ENCODE measurements at places on chromosomes 7 and 10.

DNA sequence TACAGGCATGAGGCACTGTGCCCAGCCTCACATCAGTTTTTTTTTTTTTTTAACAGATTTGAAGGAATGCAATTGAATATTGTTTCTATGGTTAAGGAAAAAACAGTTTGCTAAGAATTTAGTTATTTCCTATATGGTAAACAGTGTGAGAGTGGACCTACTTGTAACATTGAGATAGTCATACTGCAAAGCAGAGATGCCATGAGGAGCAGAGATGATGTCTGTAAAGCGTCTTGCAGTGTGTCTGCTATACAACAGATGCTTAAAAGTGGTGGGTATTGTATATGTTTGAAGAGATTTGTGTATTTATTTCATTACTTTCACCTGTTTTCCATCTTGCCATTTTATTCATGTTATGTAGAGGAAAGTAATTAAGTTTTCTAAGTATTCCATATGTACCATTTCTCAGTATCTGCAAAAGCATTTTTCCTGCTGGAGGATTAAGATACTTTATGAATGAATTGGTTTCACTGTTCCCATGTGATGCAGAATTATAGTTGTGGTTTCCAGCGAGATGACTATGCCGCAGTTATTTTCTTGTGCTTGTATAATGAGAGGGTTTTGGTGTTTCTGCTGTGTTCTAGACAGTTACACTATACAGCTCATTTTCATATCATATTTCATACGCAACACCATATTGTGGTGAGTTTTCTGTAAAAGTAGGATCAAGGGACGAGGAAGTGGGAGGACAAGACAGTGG, 26.6 kb downstream of the TET1 start:
- DNase-seq, result no peak

DNA sequence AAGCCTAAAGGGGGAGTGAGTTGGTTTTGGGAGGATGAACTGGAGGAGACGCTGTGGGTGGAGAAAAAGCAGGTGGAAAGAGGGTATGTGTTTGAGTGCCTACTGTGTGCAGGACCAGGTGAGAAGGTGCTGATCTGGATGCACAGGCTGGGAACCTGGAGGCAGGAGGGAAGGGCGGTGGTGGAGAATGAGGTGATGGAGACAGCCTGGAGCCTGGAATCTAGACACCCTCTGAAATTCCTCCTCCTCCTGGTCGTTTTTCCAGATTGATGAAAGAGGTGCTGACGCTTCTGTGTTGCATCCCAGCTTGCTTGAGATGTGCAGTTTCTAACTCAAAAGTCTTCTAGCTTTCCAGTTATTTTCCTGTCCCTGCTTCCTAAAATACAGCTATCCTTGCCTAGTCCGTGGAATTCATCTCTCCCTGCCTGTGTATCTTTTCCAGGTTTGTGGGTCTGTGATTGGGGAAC, 67.5 kb downstream of the LRMDA start:
- no peak for DNase-seq

- peak; percentile 81 for DNase-seq
Measured at GRCh38 chr10:6987536-6987945, 407.5 kb upstream of the PRKCQ start.

- DNase-seq, result no peak
Measured at GRCh38 chr7:41915871-41916270, 213.0 kb upstream of the INHBA start.

- no peak for DNase-seq
Measured at GRCh38 chr10:12709521-12709963, 292.0 kb downstream of the CCDC3 start.

GRCh38 chr10:119466655-119467054, 75.9 kb downstream of the RGS10 start:
- DNase-seq, result no peak

DNA sequence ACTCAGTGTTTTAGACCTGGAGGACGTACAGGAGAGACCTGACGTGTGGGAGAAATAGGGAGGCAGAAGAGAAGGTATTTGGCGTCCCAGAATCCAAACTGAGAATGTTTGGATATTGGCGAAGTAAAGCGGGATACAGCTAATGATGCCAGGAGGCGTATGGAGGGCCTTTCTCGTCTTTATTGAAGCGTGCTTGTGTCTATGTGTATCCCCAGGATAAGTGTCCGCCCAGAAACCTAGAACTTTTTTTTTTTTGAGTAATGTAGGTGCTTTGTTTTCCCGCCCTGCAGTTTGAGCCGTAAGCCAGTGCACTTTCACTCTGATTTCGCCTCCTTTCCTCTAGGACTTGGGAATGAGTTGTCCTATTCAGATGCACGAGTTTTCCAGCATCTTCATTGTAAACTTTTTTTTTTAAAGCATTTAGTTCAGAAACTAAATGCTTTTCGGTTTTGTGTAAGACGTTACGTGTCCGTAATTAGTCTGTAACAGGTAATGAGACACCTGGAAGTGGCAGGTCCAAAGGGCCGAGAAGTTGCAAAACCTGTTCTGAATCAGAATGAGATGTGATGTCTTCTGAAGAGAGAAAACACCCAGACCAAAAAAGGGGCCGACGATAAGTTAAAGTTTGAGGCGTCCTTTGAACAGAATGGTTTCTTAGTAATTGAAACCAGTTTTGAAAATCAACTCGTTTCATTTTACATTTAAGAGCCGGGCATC, 746 bp downstream of the ARL5B start:
- DNase-seq, result no peak

DNA sequence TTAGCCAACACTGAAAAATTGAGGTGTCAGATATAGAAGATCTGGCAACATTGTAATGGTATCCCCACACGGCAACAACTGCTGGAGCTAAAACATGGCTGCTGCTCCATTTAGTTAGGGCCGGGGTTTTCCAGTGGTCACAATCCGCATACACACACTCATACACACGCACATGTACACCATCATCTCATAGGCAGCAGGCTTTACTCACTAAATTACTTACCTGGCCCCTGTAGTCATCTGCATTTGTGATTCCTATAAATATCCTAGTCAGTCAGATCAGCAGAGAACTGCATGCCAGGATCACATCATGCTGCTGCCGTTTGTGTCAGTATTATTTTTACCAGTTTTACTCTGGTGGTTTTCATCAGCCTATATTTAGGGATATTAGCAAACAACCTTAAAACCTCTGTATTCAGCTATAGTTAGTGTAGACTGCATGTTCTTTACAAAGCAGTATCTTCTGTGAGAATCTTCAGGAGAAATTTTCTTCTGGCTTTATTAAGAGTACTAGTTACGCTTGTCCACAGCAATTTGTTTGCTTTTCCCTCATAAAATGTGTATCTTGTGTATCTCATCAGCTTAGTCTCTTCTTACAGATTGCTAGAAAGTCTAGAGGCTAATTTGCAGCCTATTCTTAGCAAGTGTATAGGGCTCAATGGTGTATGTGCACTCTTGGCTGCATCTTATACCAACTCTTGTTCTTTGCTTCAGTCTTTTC, 38.3 kb upstream of the PTPN12 start:
- DNase-seq, result no peak

GRCh38 chr10:91521439-91521838, 111.3 kb downstream of the HECTD2 start:
- no peak for DNase-seq

GRCh38 chr10:125857185-125857760, 23.8 kb downstream of the DHX32 start:
- no peak for DNase-seq

- peak; percentile 91 for DNase-seq
Measured at GRCh38 chr10:100370714-100371481, 23.9 kb downstream of the SCD start.

DNA sequence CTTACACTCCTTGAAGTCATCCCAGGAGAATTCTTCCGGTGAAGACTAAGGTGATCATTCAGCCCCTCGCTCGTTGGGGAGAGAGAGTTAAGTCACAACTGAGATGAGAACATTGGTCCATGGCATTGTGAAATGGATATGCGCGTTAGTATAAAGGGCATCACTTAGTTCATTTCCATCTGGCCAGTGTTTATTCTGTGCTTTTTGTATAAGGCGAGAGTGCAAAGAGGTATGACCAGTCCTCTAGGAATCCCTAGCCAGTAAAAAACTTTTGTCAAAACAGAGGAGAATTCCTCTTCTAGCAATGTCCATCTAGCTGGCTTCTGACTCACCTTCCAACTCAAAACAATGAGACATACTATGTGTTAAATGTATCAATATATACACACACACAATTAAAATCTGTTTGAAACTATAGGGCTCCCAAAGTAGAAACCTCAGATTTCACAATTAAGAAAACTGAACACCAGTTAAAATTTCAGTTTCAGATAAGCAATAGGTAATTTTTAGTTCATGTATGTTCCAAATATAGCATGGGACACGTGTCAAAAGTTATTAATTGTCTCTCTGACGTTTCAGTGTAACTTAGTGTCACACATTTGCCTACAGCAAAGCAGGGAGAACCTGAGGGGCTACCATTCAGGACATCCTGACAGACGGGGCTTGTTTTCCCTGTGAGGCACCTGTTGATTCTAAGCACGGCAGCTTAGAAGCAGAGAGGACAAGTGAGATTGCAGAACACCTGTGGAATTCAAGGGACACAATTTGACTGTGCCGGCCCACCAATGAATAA, 158.9 kb downstream of the KLF6 start:
- no peak for DNase-seq

- no peak for DNase-seq
Measured at GRCh38 chr10:53697038-53697437, 924.5 kb upstream of the MBL2 start.

DNA sequence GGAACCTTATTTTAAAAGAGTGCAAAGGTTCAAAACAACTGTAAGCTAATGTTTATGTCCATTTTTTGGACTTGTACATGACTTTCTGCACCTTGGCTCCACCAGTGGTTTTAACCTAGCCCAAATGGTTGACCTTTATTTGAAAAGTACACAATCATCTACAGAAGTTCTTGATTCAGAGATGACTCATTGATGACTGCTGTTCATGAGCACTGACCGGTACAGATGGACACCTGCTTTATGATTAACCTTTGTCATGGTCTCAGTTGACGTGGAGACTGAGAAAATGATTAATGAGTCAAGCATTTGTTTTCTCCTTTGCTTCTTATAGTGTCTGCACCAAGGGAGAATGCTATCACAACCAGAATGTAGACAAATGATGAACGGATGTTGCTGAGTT, 55.7 kb upstream of the PTER start:
- DNase-seq, result no peak

- no peak for DNase-seq
Measured at GRCh38 chr10:36712695-36713094, 412.7 kb upstream of the ANKRD30A start.

- no peak for DNase-seq
Measured at GRCh38 chr10:30270247-30270646, 78.8 kb downstream of the MTPAP start.

DNA sequence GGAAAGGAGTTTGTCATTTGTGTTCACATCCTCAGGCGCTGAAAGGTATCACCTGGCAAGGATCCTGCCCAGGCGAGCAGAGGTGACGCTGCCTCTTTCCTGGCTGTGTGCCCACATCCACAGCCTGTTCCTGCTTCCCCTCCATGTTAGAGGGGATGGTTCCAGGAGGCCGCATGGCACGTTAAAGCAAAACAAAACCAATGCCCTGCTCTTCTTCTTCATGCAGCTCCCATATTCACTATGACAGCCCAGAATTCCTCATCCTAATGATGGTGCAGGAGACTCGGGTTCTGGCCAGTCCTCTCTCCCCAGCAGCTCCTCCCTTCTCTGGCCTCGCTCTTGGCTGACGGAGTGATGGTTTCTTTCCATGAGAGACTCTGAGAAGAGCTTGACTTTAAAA, 678.5 kb upstream of the ANKRD30A start:
- DNase-seq, result no peak

DNA sequence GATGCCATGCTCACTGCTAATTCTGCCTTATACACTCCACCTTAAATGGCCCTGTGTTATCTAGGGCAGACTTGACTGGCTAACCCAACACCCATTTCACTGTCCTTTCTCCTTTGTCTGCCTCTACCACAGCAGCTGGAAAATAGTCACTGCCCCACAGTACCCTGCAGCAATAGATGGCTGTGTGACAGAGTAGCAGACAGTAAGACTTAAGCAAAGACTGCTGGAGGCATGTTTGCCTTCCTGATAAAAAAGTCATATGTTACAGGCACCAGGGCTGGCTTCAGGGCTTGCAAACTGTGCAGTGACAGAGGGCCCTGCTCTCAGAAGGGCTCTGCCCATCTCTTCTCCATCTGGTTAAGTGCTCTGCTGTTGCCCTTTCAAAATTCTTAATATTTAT, 332.6 kb upstream of the GHITM start:
- DNase-seq, result no peak

DNA sequence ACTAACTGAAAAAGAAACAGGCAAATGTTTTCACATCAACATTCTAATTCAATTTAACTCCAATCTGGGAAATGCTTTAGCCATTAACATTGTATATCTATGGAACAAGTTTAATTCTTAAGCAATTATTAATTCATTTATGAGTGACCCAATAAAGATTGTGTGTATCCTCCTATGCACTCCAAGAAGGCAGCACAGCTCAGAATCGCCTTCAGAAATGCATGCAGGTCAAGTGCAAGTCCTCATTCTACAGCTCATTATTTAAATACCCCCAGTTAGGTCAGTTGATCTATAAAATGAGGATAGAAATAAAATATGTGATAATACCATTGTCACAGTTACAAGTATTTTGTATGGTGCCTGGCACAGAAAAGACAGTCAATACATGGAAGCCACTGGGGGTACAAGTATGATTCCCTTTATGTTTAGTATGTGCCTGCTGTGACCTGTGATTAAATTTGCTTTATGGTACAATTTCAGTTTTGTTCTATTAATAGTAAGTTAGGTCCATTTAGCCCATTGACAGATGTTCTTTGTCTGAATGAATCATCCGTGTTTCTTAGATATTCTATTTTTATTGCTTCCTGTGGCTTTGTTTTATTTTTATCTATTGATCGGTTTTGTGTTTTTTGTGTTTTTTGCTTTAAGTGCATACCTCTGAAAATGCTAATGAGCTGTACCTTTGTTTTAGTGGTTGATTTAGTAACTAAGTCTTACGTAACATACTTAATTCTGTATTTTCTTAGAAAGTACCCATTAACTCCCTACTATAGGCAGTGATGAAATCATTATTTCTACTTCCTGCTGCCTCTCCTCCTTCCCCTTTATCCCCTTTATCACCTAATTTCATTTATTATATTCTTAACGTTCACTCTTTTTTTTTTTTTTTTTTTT, 42.8 kb downstream of the CPXM2 start:
- no peak for DNase-seq

GRCh38 chr7:99728615-99729014, 6.4 kb downstream of the CYP3A7 start:
- no peak for DNase-seq

- DNase-seq, result no peak
Measured at GRCh38 chr7:30450240-30450982, 28.2 kb downstream of the NOD1 start.
